ENCODE measurements at places on chromosomes 5 and 9.

DNA sequence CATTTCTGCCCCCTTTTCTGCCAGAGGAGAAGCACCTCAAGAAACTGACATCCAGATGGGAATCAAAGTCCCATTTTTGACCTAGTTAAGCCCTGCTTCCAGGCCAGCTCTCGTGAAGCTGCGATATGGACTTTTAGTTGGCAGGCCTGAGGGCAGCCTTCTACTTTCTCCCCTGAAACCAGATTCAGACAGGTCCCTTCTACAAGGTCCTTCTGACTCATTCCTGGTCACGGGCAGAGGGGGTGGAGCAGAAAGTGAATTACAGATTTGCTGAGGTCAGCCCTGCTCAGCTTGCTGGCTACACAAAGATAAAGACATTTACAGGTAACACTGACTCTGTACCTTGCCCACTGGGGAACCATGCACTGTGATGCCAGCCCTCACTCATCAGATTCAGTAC lies 52.8 kb upstream of the TUT7 start:
- no peak for DNase-seq

- no peak for DNase-seq
Measured at GRCh38 chr5:153517241-153517611, 26.8 kb downstream of the GRIA1 start.

DNA sequence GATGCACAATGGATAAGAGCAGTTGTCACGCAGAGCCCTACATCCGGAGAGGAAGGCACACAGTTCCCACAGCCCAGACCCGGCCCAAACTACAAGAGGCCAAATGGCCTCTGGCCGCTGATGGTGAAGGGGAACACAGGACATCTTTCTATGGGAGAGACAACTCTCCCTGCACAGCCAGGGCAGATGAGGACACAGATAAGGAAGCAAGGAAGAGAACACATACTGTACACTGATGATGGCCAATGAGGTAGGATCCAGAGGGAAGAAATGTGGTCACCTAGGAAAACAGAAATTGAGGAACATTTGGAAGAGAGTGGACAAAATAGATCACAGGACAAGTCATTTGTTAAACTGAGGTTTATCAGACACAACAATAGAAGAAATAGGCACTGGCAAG lies 28.4 kb upstream of the SMIM32 start:
- no peak for DNase-seq

GRCh38 chr9:124256517-124257069 lies 1.2 kb upstream of the NEK6 start:
- no peak for DNase-seq

- DNase-seq: no peak
Measured at GRCh38 chr5:148193202-148193601, 9.6 kb upstream of the SPINK6 start.
